ENCODE measurements at places on chromosomes 3 and 15. TPM values are rescaled to one million over a fixed set of nuclear protein-coding genes. Genes with fewer than 3 reads are reported as not detected.

GRCh38 chr3:42394579-42395288 lies 15.7 kb downstream of the LYZL4 start:
- no peak for DNase-seq

GRCh38 chr3:179933914-179934313 lies 102.8 kb downstream of the PEX5L start:
- DNase-seq, result no peak

GRCh38 chr15:94586099-94586498 lies 354.7 kb downstream of the MCTP2 start:
- DNase-seq, result no peak

DNA sequence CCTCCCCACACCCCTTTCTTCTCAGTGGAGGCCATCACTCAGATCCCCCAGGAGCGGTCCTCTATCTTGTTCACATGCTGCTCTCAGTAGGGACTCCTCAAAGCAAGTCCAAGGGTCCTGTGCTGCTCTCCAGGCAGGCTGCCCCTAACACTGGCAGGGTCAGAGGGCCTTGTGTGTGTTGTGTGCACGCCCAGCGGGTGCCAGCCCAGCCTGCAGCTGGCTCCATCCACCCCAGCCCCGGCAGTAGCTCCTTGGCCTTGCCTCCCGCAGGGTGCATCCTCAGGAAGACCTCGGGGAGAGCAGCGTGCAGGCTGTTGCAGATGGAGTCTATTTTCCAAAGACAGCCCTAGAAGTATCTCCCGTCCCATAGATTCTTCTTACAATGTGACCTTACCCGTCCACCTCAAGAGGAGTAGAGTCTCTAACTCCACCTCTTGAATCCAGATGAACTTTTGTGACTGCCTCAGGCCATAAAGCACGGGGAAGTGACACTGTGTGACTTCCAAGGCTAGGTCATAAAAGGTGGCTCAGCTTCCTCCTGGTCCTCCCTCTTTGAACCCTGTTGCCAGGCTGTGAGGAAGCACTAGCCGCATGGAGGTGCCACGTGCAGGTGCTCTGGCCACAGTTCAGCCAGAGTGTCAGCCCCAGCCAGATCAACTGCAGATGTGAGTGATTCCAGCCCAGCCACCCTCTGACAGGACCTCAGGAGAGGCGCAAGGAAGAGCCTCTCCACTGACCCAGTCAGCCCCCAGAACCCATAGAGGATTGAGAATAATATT lies 531.6 kb downstream of the SHQ1 start:
- DNase-seq, result no peak

- no peak for DNase-seq
These were observed 87.0 kb downstream of the SV2B start for GRCh38 chr15:91186904-91187656.

DNA sequence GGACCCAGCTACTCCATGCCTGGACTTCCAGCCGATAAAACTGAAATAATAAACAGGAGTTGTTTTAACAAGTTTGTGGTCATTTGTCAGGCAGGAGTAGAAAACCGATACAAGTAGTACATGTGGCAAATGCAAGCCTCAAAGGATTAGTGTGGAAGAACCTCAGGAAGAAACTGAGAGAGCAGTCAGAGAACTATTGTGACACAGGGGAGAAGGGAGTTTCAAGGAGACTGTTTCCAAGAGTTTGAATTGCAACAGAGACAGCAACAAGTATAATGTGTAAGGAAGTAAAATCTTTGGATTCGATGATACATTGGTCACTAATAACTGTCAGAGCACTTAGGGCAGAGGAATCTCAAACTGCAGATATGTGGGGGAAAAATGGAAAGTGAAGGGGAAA lies 450.6 kb upstream of the ARHGEF26 start:
- no peak for DNase-seq

The RBSN gene
- total RNA-seq, result 42.6 TPM

The CAMKV gene
- not detected for total RNA-seq

The GNAI2 gene
- 32.5 TPM for total RNA-seq

All from gastrocnemius medialis (tissue), 4 donors.